ENCODE measurements at places on chromosomes 6 and 20. TPM values are rescaled to one million over a fixed set of nuclear protein-coding genes. Genes with fewer than 3 reads are reported as not detected.

DNA sequence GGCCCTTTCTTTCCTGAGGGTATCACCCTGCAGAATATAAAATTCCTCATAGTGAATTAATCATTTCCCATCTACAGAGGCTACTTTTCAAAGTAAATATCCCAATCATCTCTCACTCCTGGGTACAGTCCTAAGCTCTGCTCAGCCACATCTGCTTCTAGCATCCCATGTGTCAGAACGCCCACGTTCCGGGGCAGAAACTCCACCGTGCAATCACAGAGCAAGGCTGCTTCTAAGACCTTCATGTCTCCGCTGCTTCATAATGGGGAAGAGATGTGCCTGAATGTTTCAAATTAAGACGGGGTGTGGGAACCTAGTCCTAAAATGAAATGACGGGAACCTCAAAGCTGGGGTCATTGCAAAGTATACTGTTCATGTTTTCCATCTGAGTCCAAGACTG lies 208.8 kb upstream of the GMDS start:
- no peak for ATAC-seq

DNA sequence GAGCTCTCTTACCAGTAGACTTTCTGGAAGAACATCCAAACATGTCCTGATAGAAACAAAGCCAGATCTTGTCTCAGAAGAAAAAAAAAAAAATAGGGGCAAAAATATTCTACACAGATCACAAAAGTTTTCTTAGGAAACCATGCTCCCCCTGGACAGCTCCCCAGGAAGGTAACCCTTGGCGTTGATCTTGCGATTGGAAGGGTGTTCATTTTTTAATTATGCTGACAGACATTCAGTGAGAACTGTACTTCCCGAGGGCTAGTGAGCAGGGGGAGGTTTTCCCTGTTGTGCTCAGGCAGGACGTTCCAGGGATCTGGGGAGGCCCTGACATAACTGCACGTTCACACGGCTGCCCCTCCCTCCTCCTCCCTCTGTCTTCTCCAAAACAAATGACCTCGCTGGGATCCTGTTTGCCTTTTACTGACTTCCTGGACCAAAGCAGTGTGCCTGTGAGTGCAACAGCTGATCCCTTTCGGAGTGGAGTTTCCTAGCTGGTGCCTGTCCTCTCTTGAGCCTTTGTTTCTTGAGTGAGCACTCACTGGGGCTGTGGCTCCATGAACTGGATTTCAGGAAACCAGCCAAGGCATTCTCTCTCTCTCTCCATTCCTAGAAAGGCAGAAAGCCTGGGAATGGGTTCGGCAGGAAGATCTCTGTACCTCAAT lies 46.7 kb downstream of the MARCKS start:
- ATAC-seq = peak; percentile 75

DNA sequence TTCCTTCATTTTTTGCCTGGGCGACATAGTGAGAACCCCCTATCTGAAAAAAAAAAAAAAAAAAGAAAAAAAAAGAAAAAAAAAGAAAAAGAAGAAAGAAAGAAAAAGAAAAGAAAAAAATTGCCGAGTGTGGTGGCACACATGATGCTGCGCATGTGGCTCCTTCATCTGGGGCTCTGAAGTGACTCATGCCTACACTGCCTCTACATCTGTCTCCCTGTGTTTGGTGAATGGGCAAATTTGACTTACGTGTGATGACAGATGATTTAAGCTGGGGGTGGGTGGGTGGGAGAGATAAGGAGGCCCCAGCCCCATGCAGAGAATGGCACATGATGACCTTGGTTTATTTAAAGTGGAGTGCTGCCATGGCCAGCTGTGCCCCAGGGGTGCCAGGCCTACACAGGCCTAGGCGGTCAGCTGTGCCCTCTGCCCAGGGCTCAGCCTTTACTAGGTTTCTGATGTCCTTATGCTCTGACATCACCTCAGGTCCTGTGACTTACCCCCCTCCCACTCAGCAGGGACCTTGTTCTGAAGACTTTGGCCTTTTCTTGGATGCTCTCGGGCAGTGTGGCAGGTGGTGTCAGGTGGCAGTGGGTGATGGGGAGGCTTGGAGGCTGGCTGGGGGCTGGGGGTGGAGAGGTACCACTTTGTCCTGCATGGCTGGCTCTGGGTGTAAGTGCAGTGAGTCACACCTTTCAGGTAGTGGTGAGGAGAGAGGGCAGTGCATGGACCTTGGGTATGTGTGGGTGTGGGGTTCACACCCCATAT lies 41.1 kb downstream of the VEGFA start:
- ATAC-seq = no peak

DNA sequence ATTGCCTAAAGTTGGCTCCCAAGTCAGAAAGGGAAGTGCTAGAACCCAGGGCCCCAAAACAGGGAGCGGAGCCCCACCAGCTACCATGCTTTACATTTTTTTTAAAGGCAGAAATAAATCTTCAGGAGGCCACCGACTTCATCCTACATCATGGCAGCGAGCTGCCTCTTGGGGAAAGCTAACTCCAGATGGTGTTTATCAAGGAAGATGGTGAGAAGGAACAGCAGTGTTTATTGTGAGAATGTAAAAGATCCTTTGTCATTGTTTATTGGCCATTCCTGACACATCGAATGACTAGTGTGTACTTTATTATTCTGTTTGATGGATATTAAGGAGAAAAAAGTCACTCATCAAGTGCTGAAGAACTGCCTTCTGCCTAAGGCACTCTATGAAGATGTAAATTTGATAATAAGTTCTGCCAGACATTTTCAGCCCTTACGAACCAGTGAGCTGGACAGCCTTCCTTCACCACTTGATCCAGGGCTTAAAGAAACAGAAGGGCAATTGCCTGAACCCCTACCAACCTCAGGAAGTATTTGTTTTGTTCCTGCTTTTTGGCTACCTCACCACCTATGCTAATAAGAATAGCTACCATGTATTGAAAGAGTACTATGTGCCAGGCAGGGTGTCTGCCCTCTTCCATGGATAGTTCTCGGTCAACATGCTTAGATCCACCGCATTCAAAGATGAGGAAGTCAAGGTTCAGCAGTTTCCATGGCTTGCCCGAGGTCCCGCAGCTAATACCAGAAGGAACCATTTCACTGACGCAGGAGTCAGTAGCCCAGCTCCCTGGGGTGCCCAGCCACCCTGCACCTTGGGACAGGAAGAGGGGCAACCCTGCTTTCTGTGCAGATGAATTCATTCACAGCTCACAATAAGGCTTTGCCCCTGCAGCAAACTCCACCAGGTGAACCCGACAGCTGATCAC lies 194.7 kb upstream of the RREB1 start:
- ATAC-seq = no peak

DNA sequence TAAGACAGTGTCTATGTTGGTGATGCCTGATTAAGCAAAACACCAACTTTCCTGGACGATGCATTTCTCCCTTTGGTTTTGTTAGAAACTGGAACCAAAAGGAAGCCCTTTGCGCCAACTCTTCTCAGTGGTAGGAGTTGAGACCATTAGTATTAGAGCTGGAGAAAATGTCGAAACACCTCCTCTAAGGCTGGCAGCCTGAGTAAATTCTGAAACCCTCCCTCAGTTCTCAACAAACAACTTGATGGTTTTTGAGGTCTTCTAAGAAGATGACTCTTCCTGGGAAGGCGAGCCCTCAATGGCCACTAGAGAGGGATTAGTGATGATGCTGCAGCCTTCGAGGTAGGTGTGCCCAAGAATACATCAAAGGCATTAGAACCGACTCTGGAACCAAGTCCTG lies 78.4 kb upstream of the CCN6 start:
- no peak for ATAC-seq

- no peak for ATAC-seq
Observed at GRCh38 chr6:33700391-33701050, 11.0 kb downstream of the UQCC2 start.

DNA sequence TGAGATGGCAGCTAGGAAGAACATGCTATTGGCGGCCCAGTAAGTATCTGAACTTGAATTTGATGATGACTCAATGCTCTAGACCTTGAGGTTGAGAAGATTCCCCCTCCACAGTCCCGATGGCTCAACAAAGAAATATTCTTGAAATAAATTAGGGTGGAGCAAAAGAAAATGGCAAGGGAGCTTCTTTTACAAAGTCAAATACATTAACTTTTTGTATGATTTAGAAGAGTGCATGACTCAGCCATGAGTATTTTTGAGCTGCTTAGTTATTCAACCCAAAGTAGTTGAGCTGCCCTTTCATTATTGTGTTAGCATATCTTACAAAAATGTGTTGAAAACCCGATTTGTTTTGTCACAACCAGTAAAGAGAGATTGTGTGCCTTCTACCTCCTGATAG lies 7.6 kb downstream of the TFAP2C start:
- no peak for ATAC-seq

- no peak for ATAC-seq
Observed at GRCh38 chr6:27825025-27825793, 87.0 kb downstream of the OR2B2 start.

DNA sequence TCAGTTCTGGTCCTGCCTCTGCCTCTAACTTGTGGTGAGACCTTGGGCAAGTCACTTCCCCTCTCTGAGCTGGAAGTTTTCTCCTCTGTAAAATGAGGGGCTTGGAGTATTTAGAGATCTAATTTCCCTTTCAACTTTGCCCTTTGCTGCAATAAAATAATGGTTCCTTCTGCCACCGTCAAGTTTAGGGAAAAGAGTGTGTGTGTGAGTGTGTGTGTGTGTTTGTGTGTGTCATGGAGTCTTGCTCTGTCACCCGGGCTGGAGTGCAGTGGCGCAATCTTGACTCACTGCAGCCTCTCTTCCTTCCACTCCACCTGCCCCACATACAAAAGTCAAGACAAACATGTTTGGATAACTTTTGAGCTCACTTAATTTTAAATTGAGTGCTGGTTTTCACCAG lies 39.2 kb upstream of the PIM1 start:
- peak; percentile 68 for ATAC-seq

DNA sequence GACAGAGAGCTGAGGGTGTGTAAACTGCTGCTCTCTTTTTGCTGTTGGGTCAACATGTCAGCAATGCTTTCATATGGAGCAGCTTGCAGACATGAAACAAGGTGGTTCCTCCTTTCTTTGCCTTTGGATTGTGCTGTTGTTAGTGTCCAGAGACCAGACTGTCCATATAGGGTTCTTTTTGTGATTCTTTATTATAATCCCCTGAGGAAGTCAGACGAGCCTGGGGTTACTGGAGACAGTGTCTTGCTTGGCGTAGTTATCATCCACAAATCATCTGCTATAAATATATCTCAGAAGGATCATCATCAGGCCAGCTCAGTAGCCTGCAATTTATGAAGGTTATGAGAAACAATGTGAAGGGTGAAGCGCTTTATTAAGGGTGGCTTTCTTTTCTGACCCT lies 2.3 kb upstream of the ADGRB3 start:
- no peak for ATAC-seq

- no peak for ATAC-seq
Observed at GRCh38 chr20:43398676-43399324, 58.9 kb upstream of the SRSF6 start.

DNA sequence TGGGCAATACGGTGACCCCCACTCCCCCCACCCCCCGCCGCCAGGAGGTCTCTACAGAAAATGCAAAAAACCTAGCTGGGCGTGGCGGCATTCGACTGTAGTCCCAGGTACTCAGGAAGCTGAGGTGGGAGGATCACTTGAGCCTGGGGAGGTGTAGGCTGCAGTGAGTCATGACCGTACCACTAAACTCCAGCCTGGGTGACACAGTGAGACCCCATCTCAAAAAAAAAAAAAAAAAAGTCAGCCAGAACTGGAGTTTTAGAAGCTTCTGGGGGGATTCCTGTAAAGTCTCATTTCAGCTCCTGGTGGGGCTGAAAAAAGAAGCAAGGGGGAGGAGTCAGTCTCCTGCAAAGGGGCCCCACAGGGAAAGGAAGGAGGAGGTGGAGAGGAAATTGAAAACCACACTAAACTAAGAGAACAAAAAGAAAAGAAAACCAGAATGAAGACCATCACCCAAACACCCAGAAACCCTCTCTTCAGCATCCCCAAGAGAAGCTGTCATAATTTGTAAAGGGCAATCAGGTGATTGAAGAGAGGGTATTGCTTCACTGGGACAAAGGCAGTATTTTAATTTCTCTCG lies 50.4 kb downstream of the NOL4L start:
- ATAC-seq = no peak

DNA sequence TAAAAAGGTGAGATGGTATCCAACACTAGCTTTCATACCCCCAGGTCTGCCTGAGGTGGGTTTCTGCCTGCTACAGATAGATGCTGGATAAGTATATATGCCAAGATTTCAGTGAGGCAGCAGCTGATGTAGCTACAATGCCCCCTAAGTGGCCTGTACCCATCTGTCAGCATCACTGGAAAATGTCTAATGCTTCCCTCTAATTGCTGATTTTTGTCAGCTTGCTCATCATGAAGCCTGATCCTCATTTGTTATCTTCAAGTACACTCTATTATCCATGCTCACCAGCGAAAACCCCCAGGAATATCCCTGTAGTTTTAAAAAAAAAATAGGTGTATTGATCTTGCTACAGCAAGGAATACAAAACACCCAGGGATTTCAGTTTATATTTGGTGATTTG lies 32.2 kb downstream of the OPRM1 start:
- no peak for ATAC-seq

DNA sequence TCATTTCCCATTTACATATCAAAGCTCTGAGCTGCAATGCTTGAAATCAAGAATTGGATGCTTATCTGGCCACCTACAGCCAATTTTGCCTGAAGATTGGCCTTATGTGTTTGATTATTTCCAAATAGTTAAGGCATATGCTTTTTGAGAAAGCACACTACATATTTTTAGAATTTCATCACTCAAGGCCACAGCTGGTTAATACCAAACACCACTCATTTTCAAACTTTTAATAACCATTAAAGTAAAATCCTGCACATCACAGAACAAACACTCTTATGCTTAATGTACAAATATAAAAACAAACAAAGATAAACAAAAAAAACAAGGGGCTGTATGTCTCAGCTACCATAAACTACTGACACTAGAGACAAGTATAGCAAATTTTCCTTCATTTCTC lies 96.9 kb upstream of the HMGCLL1 start:
- no peak for ATAC-seq

DNA sequence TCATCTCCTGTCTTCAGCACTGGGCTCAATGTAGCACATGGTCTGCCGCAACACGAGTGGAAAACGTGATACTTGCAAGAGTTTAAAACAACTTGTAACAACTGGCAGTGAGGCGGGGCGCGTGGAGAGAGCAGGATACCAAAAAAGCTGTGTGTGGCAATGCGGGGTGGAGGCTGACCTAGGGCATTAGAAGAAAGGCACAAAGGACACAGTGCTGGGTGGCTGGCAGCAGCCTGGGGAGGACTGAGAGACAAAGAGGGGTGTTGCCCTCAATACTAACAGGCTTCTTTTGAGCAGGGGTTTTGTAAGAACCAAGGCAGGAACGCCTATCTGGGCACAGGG lies 1.5 kb upstream of the GFOD1 start:
- ATAC-seq = no peak

RFX6 gene
- not detected for total RNA-seq

ULBP2 gene
- 0.39 TPM for total RNA-seq

MYH7B gene
- 0.07 TPM for total RNA-seq

OR12D3 gene
- total RNA-seq = not detected

PLA2G7 gene
- total RNA-seq = not detected

RIPOR2 gene
- 5.4 TPM for total RNA-seq

KIF25 gene
- not detected for total RNA-seq

TINAG gene
- total RNA-seq = not detected

HLA-DOA gene
- 1.9 TPM for total RNA-seq

SEMG1 gene
- total RNA-seq = not detected

PPP1R16B gene
- 5.4 TPM for total RNA-seq

All from gastroesophageal sphincter (tissue), 4 donors.